Stimulated activated CD4-positive, alpha-beta T cell treated with anti-CD3 and anti-CD28 coated beads, Interleukin-1b, Interleukin-23, amount 100 ng/mL, for 24 hours (primary cell): ENCODE measurements at places on chromosomes 7 and 10.

GRCh38 chr7:19537942-19538401 is 170.9 kb downstream of the POLR1F start:
- DNase-seq = no peak

DNA sequence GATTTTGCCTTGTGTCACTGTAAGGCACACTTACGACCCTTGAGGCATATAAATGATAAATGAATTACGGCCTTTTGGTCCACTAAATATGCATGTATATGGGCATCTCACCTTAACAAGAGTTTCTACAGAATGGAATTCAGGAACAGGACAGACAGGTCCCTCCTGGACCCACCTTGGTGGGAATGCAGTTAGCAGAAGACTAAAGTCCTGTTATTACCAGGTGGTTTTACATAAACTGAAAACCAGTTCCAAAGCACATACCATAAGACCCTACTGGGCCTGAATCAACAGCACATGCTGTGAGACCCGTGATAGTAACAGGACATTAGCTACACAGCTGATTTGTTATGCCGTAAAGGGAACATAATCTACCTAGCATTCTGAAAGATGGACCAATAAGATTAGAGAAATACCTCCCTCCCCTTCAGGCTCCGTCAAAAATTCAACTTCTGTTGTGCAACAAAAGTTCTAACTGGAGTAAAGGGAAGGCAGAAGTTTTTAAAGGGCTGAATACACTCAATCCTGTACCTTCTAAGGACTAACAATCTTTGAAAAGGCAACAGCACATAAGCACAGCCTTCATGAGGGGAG is 24.0 kb downstream of the LAMB1 start:
- no peak for DNase-seq

DNA sequence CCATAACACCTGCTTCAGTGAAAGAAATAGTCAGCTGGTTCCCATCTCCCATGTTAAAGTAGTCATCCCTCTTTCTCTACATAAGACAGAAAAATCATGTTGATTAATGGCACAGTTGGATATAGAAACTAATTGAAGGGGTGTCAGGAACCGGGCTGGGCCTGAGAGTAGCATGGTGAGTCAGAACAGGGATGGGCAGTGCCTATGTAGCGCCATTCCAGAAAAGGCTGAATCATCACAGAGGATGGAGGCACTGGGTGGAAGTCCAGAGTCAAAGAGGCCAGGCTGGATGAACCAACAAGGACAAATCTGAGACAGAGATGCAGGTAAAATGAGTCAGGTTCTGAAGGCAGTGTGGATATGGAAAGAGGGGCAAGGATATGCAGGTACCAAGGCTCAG is 201.2 kb downstream of the LHFPL3 start:
- DNase-seq = no peak

GRCh38 chr10:59735296-59735695 is 18.0 kb downstream of the MRLN start:
- no peak for DNase-seq

- no peak for DNase-seq
Measured at GRCh38 chr10:57983281-57983791, 284.4 kb downstream of the IPMK start.

- DNase-seq = no peak
Measured at GRCh38 chr10:13765641-13766341, 179.0 kb downstream of the PRPF18 start.

- no peak for DNase-seq
Measured at GRCh38 chr7:110676785-110677184, 414.1 kb upstream of the LRRN3 start.

DNA sequence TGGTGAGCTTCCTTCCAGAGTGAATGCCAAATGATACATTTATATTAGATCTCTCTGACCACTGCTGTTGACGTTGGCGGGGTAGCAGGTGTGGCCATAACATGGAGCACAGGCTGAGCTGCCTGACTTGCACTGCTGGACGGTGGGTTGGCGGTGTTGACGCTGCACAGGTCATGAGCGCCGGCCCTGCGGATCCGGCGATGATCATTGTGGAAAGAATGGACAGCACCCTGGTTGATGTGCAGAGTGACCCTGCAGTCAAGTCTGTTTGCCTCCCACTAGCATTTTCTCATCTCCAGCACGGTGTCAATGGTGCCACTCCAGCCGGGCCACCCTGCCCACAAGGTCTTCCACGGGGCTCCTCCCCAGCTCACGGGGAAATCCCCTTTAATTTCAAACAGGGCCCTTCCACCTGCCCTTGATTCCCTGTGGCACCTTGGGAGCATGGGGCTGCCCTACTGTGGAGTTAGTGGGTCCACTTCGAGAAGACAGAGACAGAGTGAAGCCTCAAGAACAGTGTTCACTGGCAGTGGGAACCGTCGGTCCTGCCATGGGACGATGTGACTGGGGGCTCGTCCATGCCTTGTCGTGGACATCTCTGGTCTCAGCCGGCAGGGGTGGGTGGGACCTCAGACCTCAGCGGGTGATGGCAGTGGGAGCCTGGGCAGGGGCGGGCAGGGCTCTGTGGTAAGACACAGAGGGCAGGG is 613.5 kb downstream of the PTPRN2 start:
- no peak for DNase-seq

DNA sequence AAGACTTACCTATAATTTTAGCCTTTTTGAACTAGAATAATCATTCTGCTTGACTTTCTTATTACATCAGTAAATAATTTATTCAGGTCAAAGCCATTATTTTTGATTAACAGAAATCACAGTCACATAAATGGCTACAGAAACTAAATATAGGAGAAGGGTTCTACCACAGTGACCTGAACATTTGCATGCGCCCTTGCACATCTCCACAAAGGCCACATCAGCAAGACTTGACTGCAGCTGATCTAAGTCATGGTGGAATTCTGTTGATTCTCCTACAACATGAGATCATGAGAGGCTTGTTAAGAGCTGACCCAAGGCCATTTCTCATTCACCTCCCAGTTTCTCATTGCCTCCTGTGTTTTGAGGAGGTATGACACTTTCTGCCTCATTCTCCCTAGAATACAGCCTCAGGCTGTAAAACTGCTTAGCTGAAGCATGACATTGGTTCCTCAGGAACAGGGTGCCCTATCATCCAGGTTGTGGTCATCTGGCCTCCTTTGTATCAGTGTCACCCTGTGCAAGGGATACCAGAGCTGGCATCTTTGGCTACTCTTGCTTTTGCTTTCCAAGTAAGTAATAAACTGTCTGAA is 6.7 kb upstream of the IMMP2L start:
- no peak for DNase-seq

DNA sequence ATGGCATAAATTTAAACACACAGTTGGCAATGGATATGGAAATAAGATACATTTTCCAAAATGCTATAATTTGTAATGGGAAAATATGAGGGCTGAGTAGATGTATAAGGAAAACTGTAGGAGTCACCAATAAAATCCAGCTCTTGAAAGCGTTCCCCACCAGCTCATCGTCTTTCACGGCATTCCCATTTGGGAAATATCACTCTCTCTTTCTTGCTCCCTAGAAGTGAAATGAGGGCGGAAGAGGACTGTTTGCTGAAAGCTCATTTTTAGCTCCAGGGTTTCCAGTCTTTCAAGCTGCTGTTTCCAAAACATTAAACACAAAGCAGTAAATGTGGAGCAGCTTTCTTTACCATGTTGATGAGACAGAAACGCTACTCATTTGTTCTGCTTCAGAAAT is 104.6 kb upstream of the SFMBT2 start:
- DNase-seq = no peak

GRCh38 chr7:81604808-81605174 is 165.1 kb downstream of the HGF start:
- no peak for DNase-seq

DNA sequence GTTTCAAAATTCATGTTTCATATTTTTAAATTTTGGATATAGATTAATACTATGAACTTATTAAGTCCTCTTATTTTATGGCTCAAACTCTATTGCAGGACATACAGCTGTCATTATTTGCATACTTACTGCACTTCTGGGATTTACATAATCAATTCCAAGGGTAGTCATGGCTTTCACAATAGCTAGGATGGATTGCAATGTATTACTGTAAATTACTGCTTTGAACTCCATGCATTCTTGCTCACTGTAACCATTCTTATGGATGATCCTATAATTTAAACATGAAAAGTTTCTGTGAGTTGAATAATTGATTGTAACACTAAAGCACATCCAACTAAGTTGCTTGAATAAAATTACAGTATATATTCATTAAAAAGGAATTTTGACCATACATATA is 23.5 kb downstream of the GNAT3 start:
- no peak for DNase-seq

DNA sequence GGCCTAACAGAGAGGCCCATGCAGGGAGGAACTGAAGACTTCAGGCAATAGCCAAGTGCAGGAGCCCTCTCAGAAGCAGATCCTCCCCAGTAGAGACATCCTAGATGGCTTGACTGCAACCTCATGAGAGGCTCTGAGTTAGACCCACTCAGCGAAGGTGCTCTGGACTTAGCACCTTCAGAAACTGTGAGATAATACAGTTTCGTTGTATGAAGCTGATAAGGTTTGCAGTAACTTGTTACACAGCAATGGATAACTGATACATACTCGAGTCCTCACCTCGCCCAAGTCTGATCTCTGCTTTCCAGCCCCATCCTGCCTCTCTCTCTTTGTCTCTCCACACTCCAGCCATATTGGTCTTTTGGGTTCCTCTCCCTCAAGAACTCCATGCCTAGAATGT is 136.4 kb upstream of the EEPD1 start:
- no peak for DNase-seq

- no peak for DNase-seq
Measured at GRCh38 chr10:77357185-77357584, 280.4 kb downstream of the KCNMA1 start.

GRCh38 chr7:2603044-2603965 is 28.5 kb upstream of the TTYH3 start:
- no peak for DNase-seq

DNA sequence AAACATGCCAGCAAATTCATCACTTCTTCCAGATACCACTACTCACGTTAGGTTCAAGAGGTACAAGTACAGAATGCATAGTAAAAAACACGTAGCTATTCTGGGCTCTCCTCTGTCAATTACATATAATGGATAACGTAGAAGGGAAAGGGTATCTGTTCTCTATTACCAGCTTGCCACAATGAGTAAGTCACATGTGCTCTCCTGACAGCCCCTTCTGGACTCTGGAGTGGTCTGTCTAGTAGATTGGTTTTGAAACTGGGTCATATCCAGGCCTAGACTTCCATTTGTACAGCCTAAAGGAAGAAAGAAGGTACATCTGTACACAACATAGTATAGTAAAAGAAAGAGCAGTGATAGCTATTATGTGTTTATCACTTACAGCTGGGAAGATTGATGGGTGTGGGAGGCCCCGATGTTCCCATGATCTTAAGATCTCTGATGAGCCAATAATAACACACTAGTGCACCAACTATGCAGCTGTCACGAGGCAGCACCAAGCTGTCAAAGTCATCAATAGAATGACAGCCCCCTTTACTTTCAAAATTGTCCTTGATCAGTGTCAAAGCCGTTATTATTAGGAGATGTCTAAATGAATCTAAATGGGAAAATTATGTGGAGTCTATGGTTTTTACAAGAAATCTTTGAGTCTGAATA is 161.9 kb upstream of the AGK start:
- no peak for DNase-seq
